ENCODE measurements at places on chromosomes 7 and 10. TPM values are rescaled to one million over a fixed set of nuclear protein-coding genes. Genes with fewer than 3 reads are reported as not detected.

DNA sequence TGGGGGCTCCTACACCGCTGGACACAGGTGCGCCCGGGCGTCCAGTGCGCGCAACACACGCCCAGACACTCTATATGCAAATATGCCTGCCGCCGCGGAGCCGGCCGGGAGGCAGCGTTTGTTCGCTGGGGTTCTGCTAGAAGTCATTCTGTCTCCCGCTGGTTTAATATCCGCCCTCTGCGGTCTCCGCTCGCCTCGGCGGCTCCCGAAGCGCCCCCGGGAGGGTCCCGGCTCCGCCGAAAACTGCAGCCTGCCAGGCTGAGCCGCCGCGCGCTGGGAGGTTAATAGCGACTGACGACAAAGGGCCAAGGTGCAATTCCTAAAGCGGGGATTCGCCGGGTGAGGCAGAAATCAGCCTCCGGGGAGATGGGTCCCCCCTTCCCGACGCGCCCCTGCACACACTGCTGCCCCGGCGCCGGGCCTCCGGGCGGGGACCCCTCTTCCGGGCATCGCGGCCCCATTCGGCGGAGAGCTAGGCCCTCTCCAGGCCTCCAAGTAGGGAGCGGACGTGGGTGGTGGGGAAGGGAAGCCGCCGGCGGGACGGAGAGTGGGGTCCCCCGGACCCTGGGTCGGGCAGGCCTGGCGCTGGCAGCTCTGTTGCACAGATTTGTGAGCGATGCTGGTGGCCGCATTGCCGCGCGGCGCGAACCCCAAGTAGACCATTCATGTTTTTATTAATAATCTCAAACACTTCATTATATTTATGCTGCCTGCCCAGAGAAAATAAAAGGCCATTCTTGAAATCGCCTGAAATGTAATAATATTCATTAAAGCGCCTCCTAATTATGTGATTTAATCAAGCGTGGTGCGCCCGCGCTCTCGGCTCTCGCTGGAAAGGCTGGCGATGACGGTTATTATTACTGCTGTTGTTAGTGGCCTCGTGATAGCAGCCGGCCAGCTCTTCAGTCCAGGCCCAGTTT, 9.1 kb downstream of the EN2 start:
- DNase-seq = no peak

DNA sequence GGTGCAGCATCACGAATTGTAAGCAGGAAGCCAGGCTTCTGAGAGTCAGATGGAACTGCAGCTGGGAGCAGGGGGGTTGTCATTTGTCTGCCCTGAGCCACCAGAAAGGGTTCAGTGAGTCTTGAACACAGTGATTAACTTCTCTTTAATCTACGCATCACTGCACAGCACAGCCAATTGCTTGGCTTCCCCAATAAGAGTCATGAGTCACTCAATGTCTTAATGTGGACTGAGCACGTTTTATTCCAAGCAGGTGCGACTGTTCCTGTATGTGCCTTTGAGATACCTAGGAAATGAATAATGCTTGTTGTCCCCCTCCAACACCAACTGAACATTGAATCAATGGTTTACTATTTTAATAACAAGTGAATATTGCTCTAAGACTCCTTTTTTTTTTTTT, 26.0 kb upstream of the PLEKHA1 start:
- DNase-seq = no peak

NPC1L1 gene
- polyA plus RNA-seq = not detected

OR2A42 gene
- not detected for polyA plus RNA-seq
